ENCODE measurements at places on chromosomes 3 and 15. TPM values are rescaled to one million over a fixed set of nuclear protein-coding genes. Genes with fewer than 3 reads are reported as not detected.

DNA sequence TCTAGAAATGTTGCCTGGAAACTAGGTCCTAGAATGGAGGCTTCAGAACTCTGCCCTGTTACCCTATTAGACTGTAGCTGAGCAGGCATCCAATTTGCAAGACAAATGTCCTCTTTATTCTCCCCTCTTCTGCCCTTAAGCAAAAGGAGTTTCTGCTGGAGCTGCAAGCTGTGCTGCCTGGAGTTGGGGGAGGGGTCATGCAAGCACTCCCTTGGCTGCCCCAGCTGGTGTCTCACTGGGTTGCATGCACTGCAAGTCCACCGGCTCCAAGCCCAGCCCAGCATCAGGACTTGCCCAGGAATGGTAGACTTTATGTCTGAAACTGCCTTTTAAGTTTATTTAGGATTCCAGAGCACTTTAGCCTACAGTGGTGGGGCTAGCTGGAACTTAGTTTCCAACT, 15.7 kb upstream of the RBP2 start:
- no peak for DNase-seq

KLHL40 gene
- not detected for total RNA-seq

- no peak for DNase-seq
Observed at GRCh38 chr15:88430051-88430450, 37.1 kb downstream of the MRPL46 start.

TYRO3 gene
- 72.6 TPM for total RNA-seq

- DNase-seq: no peak
Observed at GRCh38 chr3:89697321-89697916, 590.0 kb downstream of the EPHA3 start.

GRCh38 chr3:38026856-38027255, 2.6 kb downstream of the PLCD1 start:
- DNase-seq: no peak

ESYT3 gene
- 10.9 TPM for total RNA-seq

ITIH1 gene
- not detected for total RNA-seq

DNA sequence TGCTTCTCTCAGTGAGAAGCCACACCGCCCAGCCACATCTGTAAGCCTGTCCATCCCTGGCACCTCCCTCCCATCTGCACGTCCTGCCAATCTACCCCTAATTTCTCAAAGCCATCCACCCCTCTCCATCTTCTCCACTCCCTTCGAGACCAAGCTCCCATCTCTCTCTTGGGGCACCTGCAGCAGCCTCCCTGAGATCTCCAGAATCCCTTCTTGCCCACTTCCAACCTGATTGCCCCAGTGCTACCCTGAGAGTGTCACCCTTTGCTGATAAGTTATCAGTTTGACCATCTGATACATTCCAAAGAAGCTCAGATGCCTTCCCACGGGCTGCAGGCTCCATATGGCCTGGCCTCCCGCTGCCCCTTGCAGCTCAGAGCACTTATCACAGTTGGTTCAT, 496.1 kb downstream of the SHQ1 start:
- no peak for DNase-seq

ACVR2B gene
- total RNA-seq: 39.0 TPM

PLA2G4B gene
- total RNA-seq: 5.3 TPM

ST3GAL6 gene
- total RNA-seq: 6.6 TPM

DNA sequence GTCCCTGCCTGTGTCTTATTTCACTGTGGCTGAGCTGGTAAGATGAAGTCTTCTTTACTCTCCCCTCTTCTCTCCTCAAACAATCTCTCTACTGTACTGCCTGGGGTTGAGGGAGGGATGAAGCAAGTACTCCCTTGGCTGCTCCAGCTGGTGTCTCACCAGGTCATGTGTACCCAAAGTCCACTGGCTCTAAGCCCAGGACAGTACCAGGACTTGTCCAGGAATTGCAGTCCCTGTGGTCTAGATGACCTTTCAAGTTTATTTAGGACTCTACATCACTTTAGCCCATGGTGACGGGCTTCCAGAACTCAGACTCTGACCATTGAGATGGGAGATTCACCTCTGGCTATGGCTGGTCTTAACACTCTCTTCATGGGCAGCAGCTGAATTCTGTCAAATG, 17.5 kb upstream of the SLC27A2 start:
- no peak for DNase-seq

DNA sequence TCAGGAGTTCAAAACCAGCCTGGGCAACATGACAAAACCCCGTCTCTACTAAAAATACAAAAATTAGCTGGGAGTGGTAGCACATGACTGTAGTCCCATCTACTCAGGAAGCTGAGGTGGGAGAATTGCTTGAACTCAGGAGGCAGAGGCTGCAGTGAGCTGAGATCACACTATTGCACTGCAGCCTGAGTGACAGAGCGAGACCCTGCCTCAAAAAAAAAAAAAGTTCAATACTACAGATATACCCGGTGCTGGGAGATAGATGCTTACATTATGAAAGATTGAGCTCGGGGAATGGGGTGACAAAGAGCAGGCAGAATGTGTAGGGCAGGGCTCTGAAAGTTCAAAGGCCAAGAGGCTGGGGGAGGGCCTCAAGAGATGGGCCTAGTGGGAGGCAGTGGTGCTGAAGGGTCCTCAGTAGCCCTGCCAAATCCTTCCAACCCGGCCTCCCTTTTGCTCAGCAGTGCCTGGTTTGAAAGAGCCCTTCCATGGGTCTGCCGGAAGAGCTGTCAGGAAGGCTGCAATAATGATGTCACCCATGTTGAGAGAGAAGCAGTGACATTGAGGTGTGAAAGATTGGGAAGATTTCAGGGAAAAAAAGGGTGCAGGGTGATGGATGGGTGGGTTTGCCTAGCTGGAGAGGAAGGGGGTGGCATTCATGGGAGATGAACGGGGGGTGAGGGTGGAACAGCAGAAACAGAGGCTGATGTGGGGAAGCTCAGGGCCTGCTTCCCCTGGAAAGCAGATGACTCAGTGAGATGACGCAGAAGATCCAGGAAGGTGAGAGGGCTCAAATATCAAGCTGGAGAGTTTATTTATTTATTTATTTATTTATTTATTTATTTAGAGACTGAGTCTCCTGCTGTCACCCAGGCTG, 20.0 kb upstream of the IREB2 start:
- no peak for DNase-seq

GRCh38 chr3:50089609-50089945, 858 bp downstream of the RBM5 start:
- peak; percentile 76 for DNase-seq

MNS1 gene
- total RNA-seq: 0.52 TPM

DNA sequence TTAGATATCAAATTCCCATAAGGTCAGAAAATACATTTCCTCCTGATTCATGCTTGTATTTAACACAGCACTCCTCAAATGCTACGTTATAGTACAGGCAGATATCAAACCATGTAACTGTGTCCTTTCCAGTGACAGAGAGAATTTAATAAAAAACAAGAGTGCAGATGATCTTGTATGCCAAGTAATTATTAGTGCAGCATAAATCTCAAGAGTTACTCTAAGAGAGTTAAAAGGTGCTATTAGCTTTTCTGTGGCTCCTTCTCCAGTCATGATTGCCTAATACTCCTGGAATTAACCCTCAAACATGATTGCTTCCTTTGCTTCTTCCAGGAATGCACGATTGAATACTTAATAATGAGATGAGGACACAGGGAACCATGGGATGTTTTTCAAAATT, 413.0 kb upstream of the DPH6 start:
- no peak for DNase-seq

DNA sequence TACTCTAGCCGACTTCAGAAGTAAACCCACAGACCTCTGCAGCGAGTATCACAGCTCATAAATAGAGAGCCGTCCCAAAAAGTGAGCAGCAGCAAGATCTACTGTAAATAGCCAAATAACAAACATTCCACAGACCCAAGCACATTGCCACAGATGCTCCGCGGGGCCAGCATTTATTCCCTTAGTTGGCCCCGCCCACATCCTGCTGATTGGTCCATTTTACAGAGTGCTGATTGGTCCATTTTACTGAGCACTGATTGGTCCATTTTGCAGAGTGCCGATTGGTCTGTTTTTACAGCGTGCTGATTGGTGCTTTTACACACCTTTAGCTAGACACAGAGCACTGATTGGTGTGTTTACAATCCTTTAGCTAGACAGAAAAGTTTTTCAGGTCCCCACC, 17.3 kb upstream of the GABRB3 start:
- no peak for DNase-seq

GPR62 gene
- not detected for total RNA-seq

DNA sequence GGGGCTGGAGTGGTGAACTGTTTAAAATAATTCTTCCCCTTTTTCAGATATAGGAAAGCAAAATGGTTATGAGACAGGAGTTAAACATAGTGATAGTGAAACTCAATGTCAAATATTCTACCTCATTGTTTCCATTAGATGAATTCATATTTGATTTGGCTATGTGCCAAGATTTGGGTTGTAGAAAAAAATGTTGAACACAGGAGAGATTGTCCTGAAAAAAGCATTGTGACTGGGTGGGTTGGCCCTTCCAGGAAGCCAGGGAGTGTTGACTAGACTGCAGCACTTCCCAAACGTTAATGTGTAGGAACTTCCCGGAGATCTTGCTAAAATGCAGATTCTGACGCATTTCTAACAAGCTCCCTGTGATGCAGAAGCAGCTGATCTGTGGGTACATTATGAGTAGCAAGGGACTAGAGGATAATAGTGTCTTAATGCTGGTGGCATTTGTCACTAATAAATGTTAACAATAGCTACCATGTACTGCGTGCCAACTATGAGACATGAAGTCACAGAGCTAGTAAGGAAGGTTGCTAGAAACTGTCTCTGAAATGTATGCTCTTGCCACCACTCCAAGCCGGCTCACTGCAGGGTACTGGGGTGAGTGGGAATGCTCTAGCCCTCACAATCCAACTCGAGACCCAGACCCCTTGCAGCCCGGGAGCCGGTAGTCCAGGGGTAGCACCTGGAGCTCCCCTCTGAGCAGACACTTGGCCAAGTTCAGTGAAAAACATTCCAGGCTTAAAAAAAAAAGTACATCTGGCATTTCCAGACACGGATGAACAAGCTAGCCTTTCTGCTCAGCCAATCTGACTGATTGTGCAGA, 120.6 kb downstream of the CD47 start:
- no peak for DNase-seq

- no peak for DNase-seq
Observed at GRCh38 chr15:64284042-64284441, 71.9 kb downstream of the CSNK1G1 start.

- DNase-seq: no peak
Observed at GRCh38 chr15:85581495-85581894, 201.1 kb downstream of the AKAP13 start.

SI gene
- not detected for total RNA-seq

DNA sequence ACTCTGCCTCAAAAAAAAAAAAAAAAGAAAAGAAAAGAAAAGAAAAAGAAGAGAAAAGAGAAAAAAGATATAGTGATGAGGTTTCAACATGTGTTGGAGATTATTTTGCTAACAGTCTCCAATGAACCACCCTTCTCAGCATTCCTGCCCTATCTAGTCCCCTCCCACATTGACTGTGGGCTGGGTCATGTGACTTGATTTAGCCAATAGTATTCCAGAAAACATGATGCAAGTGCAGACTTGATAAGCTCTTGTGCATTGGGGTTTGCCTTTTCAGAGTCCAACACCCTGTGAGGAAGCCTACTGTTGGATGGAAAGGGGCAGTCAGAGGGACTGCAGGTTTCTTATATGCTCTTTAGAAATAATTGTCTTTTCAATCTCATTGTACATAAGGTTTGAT, 37.8 kb upstream of the MED12L start:
- no peak for DNase-seq

DNA sequence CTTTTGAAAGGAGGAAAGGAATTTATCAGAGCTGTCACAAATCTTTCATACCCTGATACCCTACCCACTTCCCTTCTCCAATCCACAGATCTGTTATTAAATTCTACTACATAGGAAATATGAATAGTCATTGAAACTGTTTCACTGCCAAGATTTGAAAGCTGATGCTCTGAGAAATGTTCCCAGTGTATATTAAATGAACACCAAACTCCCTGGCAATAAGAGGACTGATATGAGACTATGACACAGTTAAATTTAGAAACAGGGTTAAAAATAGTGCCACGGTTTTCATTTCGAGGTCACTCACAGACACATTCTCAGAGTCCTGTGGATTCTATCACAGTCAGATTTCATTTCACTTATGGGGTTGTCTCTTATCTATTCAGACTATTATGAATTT, 27.2 kb upstream of the GBE1 start:
- no peak for DNase-seq

TFRC gene
- 80.6 TPM for total RNA-seq

PAQR5 gene
- total RNA-seq: 3.8 TPM

- DNase-seq: no peak
Observed at GRCh38 chr3:111761309-111761795, 97.7 kb upstream of the PHLDB2 start.

MRPL3 gene
- total RNA-seq: 248 TPM

DNA sequence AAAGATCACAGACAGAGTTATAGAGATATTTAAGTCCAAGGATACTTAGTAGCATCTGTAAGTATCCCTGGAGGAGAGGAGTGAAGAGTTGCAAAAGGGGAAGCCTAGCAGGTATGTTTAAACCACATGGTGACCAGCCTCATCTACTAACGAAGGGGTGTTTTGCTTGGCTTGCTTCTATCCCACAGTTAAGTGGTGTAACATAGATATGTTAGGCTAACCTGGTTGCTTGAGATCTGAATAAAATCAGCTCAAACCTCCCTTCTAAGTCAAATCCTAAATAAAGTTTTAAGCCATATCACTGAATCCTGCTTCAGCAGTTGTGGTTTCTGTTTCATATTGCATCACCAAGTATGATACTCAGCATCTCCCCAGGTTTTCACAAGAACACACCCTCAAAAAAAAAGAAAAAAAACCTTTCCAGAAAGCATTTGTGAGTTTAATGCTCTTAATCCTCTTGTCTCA, 880.2 kb downstream of the ROBO1 start:
- no peak for DNase-seq

NEK10 gene
- total RNA-seq: 0.30 TPM

DNA sequence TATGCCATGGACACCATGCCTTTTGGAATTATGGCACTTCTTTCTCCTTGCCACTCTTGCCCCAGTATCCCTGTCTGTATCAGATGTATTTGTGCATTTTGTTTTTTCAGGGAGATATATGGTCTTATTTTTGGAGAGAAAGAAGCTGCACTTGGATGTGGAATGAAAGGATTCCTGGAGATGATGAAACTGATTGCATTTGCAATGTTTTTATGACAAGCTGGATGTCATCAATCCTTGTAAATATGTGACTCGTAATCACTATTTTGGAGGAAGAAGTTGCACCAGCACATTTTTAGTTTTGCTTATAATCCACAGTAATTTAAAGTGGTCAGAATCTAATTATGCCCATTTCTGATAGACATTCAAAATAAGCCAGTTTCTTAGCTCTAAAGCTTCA, 165.0 kb downstream of the NR1D2 start:
- no peak for DNase-seq

- peak; percentile 29 for DNase-seq
Observed at GRCh38 chr15:89823836-89824606, 9.4 kb upstream of the ANPEP start.
